ENCODE measurements at places on chromosomes 4 and X.

- DNase-seq: peak; percentile 56
These were observed 115.7 kb upstream of the ZXDA start for GRCh38 chrX:58025979-58026378.

DNA sequence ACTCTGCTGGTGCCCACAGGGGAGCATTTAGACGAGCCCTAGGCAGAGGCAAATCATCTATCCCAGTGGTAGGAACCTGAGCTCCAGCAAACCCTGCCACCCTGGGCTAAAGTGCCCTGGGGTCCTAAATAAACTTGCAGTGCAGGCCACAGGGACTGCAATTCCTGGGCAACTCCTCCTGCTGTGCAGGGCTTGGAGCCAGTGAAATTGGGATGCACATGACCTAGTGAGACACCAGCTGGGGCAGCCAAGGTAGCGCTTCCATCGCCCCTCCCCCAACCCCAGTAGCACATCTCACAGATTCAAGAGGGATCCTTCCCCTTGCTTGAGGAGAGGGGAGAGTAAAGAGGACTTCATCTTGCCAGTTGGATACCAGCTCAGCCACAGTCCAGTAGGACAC lies 44.1 kb downstream of the CHRNA9 start:
- no peak for DNase-seq

DNA sequence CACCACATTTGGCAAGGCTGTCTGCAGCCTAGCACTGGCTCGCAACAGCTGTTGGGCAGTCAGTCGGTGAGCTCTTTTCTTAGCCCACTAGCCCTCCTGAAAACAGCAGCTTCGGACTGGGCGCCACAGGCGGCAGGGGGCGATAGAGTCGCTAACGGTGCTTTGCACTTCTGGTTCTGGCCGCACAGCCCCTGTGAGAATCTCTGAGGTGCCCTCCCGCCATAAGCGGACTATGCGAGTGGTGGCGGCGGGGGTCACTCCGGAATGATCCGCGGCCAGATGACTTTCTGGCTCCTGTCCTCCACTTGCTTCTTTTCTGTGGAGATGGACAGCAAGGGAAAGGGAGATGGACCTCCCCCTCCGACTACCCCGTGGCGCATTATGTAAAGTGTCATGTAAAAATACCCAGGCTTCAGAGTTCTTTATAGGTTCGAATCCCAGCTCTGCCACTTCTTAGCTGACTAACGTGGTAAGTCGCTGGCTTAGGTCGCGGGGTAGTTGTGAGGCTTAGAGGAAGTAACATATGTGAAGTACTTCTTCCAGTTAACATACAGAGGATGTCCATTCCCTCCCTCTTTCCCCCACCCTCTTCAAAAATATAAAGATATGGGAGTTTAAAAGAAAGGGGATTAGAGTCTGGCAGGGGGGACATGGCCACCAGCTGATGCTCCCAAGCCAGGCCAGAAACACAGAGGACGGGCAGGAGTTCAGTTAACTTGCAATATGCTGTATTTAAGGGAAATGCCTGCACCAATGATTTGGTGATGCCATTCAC lies 11.0 kb downstream of the ARHGAP36 start:
- DNase-seq: no peak

DNA sequence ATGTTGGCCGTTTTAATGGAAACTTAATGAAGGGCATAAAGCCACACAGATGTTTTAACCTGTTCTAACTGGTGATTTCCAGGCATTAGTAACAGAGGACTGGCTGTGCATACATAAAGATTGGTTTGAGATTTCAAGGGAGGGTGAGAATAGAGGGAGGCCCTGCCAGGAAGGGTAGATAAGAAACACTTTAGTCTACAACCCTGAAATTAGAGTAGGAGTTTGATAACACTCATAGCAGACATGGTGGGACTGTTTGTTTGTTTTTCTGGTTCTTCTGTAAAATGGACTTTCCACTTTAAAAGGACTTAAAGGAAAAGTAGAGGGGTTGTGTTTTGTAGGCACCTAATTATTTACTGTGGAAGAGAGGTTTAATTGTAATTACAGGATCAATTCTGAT lies 16.2 kb downstream of the SLC4A4 start:
- peak; percentile 18 for DNase-seq

DNA sequence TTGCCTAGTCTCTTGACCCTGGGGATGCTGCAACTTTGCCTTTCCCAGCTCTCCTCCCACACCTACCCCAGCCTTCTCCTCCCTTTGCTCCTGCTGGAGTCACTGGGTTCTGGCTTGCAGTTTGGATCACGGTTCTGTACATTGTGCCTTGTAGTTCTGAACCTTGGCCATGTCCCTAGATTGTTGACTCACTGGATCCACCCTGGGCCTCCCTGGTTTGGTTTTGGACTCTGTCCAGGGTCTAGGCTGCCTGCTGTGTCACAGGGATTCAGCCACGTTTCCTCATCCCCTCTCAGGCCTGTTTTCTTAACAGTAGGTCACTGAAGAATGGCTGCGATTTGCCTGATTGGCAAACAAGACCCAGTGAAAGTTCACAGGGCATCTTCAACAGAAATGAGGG lies 11.5 kb upstream of the GABRE start:
- DNase-seq: peak; percentile 44

GRCh38 chrX:19003756-19004155 lies 19.8 kb upstream of the PHKA2 start:
- DNase-seq: no peak

DNA sequence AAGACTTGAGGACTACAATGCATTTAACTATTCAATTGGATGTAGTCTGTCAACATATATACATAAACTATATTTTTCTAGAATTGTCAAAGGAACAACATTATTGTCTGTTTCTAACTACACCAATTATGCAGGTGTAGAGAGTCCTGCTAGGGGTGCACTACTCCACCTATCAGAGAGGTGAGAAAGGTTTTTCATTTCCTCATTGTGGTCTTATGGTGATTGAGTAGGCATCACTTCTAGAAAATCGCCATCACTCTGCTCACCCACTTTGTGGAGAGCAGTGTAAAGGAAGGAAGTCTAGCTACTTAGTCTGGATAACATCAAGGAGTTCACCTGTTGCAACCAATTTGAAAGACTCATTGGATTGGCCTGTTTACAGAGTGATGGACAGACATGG lies 4.4 kb upstream of the ADH1C start:
- no peak for DNase-seq

DNA sequence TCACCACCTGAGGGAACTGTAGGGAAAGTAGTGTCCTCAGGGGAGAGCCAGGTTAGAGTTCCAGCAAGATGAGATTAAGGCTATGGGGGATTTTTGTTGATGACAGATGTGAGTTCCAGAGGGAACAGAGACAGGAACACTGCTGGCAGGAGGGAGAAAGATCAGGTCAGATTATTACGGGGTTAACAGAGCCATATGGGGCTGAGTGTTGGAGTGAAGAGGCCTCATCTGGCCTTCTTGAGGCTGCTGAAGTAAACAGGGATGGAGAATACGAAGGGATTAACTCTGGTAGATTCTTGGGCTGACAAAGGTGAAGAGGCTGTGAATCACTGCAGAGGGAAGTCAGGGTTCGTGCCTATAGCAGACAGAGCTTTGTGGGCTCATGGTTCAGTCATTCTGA lies 47.9 kb upstream of the POU4F2 start:
- DNase-seq: no peak

DNA sequence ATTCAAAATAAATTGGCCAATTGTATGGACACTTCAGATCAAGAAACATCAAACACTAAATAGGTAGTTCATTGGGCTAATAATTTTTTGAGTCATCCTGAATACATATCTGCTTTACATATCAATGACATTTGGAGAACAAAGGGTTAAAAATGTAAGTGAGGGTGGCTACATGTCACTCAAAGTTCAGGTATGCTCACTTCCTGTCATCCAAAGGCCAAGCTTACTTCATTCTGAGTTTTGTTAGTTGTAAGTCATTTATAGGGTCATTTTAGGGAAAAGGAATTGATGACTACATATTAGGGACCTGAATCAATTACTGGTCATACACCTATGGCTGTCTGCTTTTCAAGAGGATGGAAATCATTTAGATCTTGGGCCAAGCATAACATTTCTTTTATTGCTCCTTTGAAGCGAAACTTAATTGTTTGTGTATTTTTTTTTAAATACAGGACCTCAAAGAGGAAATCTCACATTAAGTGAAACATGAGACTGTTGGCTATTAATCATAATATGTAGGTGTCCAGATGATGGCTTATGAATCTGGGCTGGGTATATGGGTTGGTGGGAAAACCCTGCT lies 119.2 kb upstream of the LEF1 start:
- DNase-seq: no peak

DNA sequence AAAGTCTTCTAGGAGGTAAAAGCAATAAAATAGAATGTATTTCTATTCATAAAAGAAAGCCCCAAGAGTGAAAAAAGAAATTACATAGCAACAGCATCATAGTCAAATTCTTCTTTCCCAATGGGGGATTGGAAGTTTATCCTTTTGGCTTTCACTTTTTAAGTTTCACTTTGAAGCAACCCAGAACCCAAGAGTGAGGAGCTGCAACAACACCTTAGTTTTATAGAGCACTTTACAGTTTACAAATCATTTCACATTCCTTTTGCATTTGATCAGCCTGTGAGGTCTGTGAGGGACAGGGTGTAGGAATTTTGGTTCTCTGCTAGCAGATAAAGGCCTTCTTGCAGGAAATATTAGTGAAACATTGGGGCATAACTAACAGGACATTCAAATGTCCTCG lies 112.0 kb upstream of the NDP start:
- no peak for DNase-seq

- DNase-seq: peak; percentile 88
These were observed at the start of gene TMEM156 for GRCh38 chr4:39032218-39033085. Gene TMEM156 (minus strand): TSS chr4:39032409. CDS start chr4:39032313, 96 bp downstream.

- no peak for DNase-seq
These were observed 76.7 kb downstream of the CLCN5 start for GRCh38 chrX:49999087-49999486.

DNA sequence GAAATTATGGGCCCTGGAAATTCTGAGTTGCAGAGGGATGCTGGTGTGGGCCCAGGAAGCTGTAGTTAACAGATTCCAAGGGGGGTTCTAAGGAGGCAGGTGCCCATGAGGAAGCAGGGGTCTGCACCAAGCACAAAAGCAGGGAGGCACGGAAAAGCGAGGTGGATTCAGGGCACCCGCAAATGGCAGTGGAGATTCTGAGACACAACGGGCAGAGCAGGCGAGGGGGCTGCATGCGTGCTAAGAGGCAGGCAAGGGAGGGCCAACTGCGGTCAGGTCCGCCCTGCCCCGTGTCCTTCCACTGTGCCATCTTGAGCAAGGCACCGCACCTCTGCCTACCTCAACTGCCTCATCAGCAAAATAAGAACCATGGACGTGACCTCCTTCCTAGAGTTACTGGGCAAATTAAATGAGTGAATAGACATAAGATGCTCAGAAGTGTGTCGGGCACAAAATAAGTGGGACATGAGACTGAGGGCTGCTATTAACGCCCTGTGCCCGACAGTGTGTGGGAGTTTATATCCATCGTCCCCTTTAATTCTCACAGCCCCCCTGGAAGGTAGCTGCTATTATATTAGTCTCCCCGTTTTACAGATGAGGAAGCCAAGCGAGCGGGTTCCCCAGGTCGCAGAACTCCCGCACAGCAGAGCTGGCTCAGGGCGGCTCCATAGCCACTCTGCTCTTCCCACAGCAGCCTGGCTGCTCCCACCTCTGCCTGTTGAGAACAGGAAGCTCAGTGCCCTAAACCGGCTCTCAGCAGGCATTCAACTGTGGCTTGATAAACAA lies 67.6 kb downstream of the PPP2R2C start:
- no peak for DNase-seq

GRCh38 chr4:3220476-3221183 lies 28.3 kb upstream of the MSANTD1 start:
- DNase-seq: no peak

DNA sequence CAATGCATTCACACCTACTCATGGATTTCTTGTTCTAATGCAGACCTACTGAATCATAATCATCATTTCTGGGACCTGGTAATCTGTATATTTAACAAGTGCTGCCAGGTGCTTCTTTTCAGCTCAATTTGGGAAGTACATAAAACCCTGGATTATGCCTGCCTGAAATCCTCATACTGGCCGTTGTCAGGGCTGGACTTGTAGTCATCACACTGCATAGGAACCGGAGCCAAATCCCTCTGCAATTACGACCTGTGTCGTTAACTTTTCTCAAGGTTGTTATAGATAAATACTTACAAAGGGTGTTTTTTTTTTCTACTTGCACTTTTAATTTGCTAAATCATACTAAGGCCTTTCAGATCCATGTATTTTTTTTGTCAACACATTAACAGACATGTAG lies 294.9 kb upstream of the PRPS2 start:
- no peak for DNase-seq

DNA sequence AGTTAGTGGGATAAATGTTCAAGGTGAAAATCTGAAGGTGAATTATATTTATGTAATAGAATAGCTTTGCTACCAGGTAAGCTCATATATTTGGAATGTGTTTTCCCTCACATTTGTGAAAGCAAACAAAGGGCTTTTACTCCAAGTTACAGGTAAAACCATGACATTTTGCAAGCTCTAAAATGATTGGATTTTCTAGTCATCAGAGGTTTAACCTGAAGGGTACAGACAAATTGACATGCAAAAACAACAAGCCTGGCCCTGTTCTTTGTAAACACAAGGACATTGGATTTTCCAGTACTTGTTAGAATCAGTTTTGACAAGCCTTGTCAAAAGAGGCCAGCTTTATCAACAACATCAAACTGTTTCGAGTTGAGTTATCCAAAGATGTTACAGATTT lies 51.7 kb downstream of the ZFX start:
- no peak for DNase-seq

DNA sequence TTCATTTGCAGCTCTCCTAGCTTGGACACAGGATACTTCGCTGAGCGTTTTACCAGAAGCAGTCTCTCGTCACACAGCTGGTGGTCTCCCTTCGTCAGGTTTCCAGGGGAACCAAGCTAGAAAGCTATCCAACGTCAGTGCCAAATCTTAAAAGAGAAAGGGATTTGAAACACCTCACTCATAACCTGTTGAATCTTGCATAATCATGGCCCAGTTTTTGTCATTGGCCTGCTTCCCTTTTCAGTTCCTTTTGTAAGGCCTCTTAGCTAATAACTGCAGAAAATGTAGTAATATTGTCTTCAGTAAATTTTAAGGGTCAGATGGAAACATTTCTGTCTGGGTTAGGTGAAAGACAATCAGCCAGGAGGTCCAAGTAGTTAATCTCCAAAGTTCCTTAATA lies 22.0 kb downstream of the RAB39B start:
- DNase-seq: no peak

DNA sequence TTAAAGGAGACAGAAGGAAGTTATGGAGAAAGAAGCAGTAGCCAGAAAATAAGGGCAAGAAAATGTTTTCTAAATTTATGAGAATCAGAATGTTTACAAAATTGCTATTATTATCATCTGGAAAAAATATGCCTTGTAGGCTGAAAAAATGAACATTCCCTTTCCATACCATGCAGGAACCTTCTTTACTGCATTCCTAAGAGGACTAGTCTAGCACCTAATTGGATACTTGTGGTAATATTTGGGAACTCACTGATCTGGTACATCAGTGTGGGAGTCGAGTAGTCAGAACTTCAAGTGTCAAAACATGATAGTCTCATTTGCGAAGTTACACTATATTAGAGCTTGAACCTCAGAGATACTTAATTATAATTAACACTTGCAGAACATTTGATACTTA lies 51.9 kb downstream of the TET2 start:
- no peak for DNase-seq

- DNase-seq: no peak
These were observed 98.2 kb upstream of the PRKX start for GRCh38 chrX:3811331-3812311.

GRCh38 chr4:9919047-9919446 lies 102.2 kb downstream of the SLC2A9 start:
- no peak for DNase-seq

GRCh38 chrX:96906741-96907140 lies 23.0 kb downstream of the RPA4 start:
- no peak for DNase-seq

All from OCI-M1 (cell line).